CD4-positive, alpha-beta T cell treated with Interleukin-15 for 4 hours (primary cell): ENCODE measurements at places on chromosomes 5 and 9.

- DNase-seq = no peak
Observed at GRCh38 chr9:124139001-124139400, 118.7 kb upstream of the NEK6 start.

DNA sequence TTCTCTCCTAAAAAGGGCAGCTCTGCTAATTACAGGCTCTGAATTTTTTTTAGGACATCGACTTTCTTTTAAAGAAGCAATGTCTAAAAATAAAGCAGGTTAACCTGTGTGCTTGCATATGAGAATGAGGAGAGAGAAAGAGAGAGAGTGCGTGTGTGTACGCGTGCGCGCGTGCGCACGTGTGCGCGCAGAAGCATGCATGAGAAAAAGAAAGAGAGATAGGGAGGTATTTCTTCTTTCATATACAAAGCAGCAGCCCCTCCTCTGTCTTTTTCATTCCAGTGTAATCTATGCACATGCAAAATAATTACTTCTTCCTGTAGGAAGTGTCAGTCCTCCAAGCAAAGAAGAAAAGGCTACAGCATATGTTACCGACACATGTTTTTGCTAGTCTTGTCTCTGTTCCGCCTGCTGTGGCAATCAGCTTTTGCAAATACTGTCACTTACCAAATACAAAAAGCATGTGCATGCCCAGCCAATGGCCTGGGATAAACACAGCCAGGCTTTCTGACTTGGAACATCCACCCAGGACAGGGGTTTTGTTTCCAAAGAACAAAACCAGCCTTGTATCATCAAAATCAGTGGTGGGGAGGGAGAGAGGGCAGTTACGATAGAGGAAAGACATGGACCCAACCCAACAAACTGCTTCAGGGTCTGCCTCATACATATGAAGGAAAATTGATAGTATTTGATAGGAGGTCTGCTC is 252.3 kb upstream of the SLC24A2 start:
- no peak for DNase-seq

- no peak for DNase-seq
Observed at GRCh38 chr5:143842920-143843319, 31.0 kb downstream of the HMHB1 start.

GRCh38 chr5:14551211-14551610 is 30.4 kb upstream of the OTULINL start:
- no peak for DNase-seq

- DNase-seq = no peak
Observed at GRCh38 chr5:111553868-111554267, 41.5 kb upstream of the STARD4 start.

GRCh38 chr9:107784235-107784958 is 294.8 kb upstream of the KLF4 start:
- no peak for DNase-seq

DNA sequence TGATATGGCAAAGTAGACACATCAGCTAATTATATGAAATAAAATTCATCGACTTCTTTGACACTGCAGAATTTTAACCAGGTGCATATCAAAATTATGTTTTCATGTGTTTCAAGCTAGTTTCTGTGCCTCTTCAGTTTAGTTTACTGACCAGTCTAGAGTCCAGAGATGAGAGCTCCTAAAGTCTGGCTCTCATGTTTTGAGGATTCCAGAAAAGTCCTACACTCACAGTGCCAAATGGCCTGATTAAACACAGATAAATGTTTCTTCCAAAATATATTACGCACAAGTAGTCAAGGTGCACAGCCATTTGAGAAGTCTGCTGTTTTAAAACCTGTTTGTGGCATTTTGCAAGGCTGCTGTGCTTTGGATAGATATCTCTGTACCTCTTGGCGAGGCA is 15.6 kb downstream of the RGMB start:
- DNase-seq = no peak

DNA sequence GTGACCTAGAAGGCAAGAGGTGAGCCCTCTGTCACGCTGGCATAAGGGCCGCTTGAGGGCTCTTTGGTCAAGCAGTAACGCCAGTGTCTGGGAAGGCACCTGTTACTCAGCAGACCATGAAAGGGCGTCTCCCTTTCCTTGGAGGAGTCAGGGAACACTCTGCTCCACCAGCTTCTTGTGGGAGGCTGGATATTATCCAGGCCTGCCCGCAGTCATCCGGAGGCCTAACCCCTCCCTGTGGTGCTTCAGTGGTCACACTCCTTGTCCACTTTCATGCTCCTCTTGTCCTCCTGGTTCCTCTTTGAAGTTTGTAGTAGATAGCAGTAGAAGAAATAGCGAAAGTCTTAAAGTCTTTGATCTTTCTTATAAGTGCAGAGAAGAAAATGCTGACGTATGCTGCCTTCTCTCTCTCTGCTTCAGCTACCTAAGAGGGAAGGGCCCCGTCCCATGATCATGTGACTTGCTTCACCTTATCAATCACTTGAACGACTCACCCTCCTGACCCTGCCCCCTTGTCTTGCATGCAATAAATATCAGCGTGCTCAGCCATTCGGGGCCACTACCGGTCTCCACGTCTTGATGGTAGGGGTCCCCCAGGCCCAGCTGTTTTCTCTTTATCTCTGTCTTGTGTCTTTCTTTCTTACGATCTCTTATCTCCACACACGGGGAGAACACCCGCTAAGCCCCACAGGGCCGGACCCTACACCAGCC is 16.7 kb upstream of the SCGB3A1 start:
- no peak for DNase-seq
